ENCODE measurements at places on chromosomes 6 and 20.

GRCh38 chr6:76633259-76633658 is 560.8 kb upstream of the IMPG1 start:
- no peak for DNase-seq

- peak; percentile 7 for DNase-seq
Observed at GRCh38 chr20:36465109-36466080, 75.9 kb upstream of the MYL9 start.

DNA sequence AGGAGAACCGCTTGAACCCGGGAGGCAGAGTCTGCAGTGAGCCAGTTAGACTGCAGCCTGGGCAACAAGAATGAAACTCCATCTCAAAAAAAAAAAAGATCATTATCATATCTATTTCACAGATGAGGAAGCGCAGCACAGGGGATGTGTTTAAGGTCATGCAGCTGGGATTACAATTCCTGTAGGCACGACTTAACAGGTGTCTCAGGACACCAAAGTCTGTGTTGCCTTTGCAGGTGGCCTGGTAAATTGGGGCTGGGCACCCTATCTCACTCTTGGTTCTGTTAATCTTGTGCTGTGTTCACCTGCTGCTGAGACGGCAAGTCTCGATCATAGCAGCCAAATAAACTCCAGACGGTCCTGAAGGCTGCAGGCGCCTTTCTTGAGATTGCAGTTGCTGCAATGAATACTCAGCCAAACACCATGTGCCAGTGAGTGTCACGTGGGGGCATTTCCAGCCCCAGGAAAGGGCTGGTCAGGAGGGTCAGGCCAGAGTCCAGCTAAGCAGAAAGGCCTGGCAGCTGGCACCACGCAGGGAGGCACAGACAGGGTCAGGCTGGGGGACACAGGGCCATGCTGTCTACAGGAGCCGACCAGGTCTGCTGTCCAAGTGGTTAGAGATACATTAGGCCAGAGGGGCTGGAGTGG is 55.8 kb downstream of the FGD2 start:
- DNase-seq: no peak

DNA sequence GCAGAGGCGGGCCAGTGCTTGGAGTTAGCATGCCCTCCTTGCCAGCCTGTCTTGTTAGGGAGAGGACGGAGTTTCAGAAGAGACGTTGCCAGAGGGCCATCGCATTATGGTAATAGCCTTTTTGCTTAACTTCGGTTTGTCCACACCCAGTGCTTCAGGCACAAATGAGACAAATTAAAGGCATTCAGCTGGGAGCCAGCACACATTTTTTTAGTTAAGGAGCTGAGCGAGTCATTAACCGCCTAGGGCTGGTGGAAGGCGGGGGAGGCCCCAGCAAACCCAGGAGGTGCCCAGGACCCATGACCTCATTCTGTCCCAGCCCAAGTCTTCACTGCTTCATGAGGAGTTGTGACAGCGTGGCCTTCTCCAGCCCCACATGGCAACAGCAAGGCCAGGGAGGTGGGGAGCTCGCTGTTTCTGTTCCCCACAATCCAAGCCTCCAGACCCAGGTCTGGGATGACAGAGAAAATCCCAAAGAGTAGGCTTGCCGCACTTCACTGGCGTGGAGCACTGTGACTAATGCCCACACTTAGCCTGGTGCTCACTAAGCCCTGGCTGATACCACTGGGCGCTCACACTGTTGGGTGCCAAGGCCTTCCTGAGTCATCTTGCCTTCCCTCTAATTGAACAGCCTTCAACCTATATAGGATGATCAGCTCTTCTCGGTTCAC is 237.1 kb downstream of the ANKRD60 start:
- DNase-seq: no peak

DNA sequence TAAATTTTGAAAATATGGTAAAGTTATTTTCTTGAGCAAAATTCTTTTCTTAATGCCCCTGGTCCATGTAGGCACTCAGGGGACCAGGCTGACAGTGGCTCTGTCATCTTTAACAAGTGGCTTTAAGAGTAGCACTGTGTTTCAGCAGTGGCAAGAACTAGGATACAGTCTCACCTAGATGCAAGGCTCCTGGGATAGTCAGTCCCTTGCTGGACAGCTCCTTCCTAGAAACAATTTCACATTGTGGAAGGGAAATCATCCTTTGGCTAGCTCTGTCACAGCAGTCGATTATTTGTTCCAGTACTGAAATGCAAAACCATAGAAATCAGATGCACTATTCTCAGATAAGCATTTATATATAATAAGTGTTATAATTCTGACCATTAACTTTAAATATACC is 175.4 kb upstream of the KCNQ5 start:
- DNase-seq: no peak

GRCh38 chr20:54250691-54251090 is 42.8 kb downstream of the PFDN4 start:
- no peak for DNase-seq

DNA sequence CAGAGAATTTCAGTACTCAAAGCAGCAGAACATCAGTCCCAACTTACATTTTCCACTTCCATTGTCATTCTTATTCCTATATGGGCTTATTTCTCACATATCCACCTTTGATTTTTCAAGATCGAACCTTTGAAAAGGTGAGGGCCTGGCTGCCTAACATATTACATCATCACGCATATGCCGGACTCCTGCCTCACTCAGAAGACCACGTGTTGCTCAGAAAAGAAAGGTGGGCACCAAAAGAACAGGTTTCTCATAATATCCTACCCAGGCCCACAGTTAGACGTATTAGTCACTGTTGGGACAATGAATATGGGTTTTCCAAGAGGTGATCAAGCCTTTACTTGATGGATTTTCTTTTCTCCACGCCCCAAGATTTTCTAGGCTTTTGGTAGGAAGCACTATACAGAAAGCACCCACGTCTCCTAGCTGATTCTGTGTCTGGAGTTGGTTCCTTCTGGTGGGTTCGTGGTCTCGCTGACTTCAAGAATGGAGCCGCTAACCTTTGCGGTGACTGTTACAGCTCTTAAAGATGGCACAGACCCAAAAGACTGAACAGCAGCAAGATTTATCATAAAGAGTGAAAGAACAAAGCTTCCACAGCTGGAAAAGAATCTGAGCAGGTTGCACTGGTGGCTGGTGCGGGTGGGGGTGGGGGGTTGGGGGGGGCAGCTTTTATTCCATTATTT is 168.9 kb downstream of the ATXN1 start:
- DNase-seq: no peak

- no peak for DNase-seq
Observed at GRCh38 chr20:21663465-21663864, 42.0 kb upstream of the PAX1 start.

DNA sequence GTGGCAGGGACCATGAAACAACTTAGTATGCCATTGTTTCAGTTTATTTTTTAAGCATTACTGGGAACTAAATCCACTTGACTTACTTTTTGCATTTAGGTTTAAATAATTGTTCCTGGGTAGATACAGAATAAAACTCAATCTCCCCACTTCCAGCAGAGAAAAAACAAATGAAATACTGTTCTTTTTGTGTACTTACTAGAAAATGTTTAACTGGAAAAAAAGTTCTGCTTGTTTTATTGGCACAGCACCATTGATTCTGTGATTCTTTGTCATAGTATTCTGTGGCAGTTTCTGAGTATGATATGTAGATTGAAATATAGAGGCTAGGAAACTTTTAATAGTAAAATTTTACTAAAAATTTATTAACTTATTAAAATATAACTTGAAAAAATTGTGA is 10.2 kb downstream of the ASXL1 start:
- no peak for DNase-seq
